Activated CD8-positive, alpha-beta memory T cell treated with anti-CD3 and anti-CD28 coated beads for 4 hours (primary cell): ENCODE measurements at places on chromosomes 1 and 21.

- no peak for DNase-seq
These were observed 189.5 kb downstream of the ZSCAN20 start for GRCh38 chr1:33661811-33662454.

DNA sequence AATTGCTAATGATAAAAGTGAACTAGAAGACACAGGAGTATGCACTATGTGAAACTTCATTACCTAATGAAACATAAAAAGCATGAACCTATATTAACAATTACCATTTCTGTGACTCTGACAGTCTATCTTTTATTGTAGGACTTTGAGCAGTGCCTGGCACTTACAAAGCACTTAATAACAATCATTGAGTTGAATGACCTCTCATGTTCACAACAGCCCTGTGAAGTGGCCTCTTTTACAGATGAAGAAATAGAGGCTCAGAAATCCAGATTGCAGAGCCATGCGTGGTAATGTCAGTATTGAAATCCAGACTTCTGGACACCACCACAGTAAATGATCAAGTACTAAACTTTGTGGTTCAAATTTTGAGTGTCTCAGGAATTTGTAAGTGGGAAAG lies 326.4 kb downstream of the NTNG1 start:
- DNase-seq, result no peak

GRCh38 chr1:221264848-221265247 lies 385.6 kb downstream of the HLX start:
- DNase-seq, result no peak

GRCh38 chr1:92117526-92117925 lies 37.4 kb downstream of the BTBD8 start:
- no peak for DNase-seq

DNA sequence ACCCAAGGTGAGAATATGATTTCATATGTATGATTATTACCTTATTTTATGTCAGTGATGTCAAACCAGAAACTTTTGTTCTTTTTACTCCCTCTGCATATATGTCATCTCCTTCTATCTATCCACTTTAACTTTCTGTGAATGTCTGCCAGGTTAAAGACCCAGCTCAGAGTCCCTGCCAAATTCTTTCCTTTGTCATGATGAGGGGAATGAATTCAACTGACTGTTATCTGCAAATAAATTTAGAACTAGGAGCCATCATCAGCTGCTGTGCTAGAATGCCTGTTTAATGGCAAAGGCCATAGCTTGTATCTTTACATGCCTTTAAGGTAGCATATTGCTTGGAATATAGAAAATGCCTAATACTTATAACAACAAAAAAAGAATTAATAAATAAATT lies 815.6 kb upstream of the NEGR1 start:
- DNase-seq, result no peak

- DNase-seq, result no peak
These were observed 134.0 kb downstream of the MIS18A start for GRCh38 chr21:32144851-32145250.

DNA sequence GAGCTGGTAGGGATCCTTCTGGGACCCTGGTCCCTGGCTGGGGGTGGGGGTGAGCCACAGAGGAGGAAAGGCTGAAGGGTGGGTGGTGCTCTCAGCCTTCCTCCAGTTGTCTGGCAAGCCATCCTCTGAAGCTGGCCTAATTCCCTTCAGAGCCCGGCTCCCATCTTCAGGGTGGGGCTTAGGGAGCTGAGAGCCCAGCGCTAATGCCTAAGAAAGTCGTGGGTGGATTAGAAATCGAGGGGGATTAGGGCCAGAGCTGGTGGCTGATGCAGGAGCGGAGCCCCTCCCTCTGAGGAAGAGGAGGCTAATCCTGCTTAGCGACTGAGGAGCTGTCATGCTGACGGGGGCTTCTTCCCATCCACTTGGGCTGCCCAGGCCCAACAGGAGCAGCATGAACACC lies 30.8 kb upstream of the DMBX1 start:
- no peak for DNase-seq

DNA sequence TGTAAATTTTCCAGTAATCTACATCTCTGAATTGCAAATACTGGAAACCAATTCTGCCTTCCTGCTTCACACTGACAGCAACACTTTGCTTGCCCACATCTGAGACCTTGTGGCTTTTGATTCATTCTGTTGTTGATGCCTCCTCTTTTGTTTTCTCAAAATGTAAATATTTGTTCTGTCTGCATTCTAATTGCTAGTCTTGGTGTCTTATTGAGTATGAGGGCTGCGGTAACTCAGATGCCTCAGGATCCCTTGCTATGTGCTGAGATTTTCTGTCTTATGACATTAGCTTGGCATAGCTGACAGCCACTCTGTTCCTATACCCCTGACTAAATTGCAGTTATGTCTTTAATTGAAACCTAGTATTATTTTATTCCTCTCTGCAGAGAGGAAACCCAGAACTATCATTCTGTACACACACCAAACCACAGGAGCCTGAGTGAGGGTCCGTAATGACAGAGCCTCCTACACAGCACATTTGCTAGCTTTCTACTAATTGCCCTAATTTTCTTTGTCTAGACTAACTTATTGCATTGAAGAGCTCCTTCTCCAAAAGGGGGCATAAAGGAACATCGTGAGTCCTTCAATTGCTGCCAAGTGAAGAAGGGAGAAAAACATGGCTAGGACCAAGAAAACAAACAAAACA lies 72.1 kb downstream of the GREM2 start:
- DNase-seq, result no peak

DNA sequence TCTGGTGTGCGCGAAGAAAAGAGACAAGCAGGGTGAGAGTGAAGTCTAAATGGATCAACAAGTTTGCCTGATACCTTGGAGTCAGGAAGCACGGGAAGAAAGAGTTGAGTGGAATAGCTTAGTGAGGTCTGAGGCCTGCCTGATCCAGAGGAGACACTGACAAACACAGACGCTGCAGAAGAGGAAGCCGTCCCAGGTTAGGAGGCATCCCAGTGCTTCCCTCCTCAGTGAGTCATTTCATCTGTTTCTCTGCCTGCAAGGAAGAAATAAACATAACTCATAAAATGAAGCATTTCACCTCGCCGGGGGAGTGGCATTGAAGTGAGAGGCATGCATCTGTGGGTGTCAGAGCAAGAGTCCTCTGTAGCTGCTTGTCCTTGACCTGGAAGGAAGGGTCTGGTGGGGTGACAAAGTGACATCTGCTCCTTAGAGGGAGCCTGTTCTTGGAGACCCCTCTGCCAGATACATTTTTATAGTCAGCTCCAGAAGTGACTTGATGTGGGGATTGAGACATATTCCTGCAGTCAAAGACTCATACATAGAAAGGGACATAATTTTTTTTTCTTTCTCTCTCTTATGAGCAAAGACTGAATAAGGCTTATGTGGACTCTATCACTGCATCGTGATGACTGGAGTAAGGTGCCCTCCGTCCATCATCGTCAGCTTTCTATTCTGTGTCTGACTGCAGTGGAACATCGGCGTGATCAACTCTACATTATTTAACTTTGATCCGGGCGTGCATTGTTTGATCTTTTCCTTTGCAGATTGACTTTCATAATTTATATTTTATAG lies 256.7 kb downstream of the KIF26B start:
- DNase-seq, result no peak

- DNase-seq, result no peak
These were observed 43.0 kb downstream of the PLXNA2 start for GRCh38 chr1:208201229-208201628.

DNA sequence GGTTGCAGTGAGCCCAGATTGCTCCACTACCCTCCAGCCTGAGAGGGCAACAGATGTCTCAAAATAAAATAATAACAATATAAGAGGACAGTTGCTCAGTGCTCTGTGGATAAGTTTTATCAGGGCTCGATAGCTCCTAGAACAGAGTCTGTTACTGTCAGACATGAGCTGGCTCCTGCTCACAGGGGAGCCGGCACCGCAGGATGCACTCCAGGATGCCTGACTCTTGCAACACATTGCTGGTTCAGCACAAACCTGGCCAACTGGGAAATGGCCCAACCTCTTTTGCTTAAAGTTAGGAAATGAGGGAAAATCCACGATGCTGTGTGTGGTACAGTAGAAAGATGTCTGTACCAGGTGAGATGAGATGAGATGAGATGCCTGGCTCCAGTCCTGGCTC lies 5.8 kb upstream of the CTSE start:
- DNase-seq, result no peak

DNA sequence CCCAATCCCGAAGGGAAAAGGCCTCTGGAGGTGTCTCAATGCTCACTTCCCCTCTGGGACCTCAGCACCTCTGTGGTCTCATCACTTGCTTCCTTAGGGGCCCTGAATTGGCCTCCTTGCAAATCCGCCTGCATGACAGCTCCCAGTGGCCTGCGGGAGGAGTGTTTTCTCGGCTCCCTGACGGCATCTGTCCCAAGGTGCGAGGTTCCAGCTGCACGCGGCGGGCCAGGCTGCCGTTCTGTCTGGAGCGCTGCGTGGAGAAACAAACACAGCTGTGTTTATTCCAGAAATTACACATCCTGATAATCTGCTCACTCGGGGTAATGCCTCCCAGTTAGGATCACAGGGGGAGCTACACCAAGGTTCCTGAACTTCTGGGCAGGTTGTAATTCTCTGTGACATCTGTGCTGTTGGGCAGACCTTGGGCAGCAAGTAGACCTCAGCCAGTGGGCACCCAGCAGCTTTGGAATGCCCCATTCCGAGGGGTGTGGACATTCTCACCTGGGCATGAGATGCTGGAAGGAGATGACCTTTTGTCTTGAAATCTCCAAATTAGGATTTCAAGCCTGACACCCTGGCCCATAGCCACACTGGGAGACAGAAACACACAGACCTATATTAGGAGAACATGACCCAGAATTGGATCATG lies 18.2 kb downstream of the EPHB2 start:
- no peak for DNase-seq

- DNase-seq, result no peak
These were observed 98.2 kb downstream of the EPHB2 start for GRCh38 chr1:22808676-22809483.

DNA sequence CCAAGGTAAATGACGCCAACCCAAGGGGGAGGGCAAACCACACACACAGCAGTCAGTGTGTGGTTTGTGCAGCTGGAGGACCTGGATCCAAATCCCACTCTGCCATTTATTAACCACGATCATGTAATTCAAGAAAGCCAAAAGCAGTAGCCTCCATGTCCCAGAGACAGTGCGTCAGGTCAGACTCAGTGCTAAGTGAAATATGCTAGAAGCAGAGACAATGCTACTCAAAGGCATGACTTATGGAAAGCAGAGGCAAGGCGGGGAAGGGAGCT lies 13.6 kb downstream of the TTC39A start:
- DNase-seq, result no peak

GRCh38 chr1:186904361-186904760 lies 75.6 kb downstream of the PLA2G4A start:
- DNase-seq, result no peak

DNA sequence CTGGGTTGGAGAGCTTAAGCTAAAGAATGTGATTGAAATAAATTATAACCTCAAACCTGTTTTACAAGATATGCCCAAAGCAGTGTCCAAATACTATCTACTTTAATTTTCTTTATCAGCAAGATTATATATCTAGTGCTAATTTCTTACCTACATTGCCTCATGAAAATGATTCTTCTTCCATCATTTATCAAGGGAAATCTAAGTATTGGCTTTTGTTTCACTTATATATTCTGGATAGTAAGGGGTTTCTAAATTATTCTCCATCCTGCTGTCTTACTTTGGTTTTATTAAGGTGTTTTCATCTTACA lies 81.2 kb downstream of the PHTF1 start:
- no peak for DNase-seq

DNA sequence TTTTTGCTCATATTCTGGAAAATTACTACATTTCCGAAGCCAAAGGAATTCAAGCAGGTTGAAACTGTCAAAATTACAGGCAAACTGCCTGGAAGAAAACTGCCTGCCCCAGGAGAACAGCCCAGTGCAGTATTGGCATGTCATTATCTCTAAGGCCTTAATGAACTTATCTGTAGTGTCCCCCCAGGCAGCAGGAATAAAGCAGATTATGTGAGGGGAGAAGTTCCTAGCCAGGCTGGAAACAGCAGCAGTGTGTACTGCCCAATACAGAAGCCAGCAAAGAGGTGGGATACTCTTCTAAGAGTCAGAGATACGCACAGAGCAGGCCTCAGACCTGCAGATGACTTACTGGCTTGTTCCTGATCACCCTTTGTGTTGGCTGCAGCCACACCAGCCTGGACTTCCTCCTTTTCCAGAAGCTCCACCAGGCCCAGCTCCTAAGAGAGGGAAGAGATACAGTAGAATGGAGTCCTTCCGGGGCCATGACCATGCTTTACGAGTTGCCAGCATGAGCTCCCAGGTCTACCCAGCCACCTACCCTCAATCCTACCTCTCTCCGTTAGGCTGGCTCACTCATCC lies 11.7 kb downstream of the IQGAP3 start:
- no peak for DNase-seq

DNA sequence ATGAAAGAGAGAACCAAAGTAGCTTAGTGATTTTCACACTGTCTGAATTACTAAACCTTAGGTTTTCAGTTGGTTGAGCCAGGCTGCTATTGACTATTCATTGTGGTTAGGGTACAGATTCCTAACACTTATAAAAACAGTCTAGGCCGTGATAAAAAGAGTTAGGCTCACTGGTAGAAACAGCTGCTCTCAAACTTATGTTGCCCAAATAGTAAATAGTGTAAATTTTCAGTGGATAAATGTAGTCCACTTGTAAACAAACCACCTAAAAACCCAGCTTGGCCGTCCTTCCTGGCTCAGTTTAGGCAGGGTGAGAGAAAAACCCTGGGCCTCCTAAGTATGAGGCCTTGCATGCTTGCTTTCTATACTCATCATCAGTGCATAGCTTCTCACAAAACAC lies 34.9 kb downstream of the ARID1A start:
- no peak for DNase-seq

DNA sequence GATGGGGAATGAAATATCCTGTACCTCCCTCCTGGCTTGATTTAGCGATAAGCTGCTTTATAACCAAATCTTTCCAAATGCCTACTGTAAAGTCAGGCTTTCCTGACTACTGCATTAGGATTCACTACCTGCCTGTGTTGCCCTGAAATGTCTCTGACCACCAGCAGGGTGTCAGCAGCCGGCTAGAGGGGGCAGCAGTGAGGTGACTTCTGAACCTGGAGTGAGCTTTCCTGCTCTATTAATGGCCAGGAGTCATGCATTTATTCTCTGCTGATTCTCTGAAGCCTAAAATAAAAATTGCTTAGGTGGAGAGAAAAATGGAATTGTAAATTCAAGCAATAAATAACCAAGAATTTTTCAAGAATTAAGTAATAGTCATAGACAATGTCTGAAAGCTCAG lies 2.5 kb downstream of the BACE2 start:
- DNase-seq, result no peak

DNA sequence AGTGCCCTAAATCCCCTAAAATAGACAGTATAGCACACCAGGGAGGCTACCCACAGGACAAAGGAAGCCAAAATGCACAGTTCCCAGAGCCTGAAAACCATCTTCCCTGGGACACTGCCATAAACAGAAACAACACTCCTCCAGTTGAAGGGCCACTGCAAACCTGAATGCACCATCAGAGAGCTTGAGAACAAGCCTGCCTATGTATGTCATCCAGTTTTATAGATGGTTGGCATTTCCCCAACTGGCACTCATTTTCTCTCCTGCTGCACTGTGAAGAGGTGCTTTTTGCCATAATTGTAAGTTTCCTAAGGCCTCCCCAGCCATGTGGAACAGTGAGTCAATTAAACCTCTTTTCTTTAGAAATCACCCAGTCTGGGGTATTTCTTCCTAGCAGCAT lies 169.0 kb downstream of the AGBL4 start:
- DNase-seq, result no peak

- no peak for DNase-seq
These were observed 148.7 kb upstream of the PRMT6 start for GRCh38 chr1:106907795-106908194.
